ENCODE measurements at places on chromosomes 2 and 18.

GRCh38 chr18:67408240-67408639 lies 108.3 kb downstream of the DSEL start:
- DNase-seq = no peak

GRCh38 chr2:241665731-241666440 lies 20.7 kb downstream of the DTYMK start:
- no peak for DNase-seq

- DNase-seq = no peak
Measured at GRCh38 chr2:29123617-29124349, 8.6 kb downstream of the CLIP4 start.

DNA sequence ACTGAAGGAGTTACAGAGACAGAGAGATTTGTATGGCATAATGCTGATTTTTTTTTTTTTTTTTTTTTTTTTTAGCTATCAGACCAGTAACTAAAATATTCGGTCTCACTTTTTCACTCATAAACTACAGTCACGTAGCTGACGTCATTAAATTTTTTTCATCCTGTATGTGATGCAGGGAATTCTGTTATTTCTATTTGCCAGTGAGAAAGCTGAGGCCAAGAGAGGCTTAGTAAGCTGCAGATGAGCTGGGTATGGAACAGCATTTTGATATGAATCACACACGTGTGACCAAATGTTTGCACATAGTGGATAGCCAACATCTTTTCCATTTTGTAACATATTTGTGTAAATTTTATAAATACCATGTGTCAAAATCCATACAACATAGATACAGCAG lies 79.1 kb upstream of the EPB41L3 start:
- no peak for DNase-seq

DNA sequence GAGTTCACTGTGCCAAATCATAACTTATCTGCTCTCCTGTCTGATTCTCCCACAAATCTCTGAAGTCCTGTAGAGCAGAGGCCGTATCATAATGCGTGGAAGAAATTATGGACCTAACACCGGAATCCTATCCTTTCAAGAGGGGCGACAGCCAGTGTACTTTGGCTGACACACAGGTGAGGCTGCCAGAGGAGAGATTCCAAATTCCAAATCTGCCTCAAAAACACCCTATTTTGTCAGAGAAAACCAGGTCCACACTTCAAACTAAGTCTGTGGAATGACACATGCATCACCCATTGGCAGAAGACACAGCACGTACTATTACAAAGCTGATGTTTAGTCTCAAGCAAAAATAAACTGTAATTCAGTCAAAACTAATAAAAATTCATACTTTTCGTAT lies 139.2 kb upstream of the PID1 start:
- DNase-seq = no peak

DNA sequence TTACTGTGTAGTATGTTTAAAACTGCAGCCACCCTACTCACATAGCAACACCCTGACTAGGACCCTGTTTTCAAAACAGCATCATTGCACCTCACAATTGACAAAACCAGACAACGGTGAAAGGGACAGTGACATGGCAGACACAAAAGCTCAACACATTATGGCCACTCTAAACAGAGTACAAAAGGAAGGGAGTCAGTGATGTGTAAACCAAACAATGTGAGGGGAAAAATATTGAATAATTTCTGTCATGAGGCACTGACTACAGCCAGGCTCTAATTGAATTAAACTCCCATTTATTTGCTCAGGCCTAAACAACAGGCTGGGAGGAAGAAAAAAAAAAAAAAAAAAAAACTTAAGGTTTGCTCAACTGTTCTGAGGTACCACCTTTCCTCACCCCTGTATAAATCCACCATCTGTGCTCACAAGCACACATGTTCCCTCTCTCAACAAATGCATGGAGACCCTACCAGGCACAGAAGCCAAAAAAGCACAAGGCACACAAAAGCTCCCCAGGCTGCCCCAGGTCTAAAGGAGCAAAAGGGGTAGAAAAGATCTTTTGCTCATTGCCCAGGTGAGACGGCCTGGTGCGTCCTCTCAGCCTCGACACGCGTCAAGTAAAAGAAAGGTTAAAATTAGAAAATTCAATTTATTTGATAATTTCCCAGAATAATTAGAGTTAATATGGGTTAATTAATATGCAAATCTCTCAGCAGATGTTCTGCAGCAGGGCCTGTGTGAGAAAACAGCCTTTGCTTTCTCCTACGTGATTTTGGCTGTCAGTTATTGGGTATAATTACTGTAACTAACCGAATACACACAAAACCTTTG lies 80.9 kb downstream of the ZEB2 start:
- DNase-seq = no peak

Data from effector CD4-positive, alpha-beta T cell (primary cell).